ENCODE measurements at places on chromosomes 4 and X.

DNA sequence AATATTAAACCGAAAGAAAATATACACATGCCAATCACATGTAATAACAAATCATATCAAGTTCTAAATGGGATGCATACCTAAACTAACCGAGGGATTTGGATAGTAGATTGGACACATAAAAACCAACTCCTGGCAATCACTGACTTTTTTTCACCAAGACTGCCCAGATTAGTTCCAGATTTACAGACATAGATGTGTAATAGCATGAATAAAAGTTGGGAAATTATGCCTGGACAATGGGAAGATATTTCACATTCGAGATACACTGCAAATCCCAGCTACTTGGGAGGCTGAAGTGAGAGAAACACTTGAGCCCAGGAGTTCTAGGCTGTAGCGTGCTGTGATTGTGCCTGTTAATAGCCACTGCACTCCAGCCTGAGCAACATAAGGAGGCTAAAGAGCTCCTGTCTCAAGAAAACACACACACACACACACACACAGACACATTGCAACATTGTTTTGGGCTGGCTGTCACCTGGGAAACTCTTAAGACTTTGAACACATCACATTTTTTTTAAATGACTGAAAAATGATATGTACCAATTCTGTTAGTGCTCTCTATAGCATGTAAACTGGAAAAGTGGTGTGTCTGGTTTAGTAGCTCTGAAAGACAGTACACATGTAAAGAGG lies 5.7 kb downstream of the RAB40A start:
- DNase-seq = no peak

- no peak for DNase-seq
Measured at GRCh38 chrX:155949098-155949497, 48.4 kb upstream of the IL9R start.

- no peak for DNase-seq
Measured at GRCh38 chr4:99321241-99322191, at the start of gene ADH1B. Gene ADH1B, minus strand, starts transcription at chr4:99321401. Its CDS starts 70 bp downstream, at chr4:99321331.

- no peak for DNase-seq
Measured at GRCh38 chrX:123487236-123487635, 245.6 kb downstream of the THOC2 start.

- no peak for DNase-seq
Measured at GRCh38 chrX:52983321-52984000, 25.1 kb upstream of the FAM156A start.

- DNase-seq = no peak
Measured at GRCh38 chr4:54400802-54401201, 171.7 kb downstream of the PDGFRA start.

DNA sequence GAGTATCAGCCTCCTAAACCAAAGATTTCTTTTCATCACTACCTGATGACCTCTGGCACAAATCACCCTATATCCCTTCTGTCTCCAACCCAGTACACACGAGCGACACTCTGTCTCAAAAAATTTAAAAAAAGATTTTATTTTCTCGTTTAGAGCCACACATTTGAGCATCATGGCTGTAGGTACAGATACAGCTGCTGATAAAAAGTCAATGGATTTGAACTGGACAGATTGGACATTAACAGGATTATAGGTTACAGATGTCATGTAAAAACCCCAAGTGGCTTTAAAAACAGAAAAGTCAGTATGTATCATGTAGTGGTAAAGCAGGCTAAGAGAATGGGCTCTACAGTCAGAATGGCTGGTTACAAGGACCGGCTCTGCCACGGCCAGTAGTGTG lies 171.1 kb downstream of the SCFD2 start:
- no peak for DNase-seq

DNA sequence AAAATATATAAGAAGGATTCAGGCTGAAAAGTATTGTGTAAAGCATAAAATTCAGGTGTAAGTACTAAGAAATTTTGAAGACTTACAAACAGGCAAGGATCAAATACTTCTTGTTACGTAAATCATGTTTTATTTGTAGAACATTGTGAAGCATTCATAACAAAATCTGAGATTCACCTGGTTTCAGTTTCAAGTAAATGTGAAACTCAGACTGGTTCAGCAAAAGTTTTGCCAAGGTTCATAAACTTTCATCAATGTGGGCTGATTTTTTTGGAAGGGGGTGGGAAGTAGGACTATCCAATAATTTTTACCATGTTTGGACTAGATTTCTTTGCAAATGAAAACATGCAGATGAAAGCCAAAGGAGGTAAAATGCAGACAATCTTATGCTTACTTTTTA lies 527.7 kb downstream of the ANKRD50 start:
- DNase-seq = no peak

DNA sequence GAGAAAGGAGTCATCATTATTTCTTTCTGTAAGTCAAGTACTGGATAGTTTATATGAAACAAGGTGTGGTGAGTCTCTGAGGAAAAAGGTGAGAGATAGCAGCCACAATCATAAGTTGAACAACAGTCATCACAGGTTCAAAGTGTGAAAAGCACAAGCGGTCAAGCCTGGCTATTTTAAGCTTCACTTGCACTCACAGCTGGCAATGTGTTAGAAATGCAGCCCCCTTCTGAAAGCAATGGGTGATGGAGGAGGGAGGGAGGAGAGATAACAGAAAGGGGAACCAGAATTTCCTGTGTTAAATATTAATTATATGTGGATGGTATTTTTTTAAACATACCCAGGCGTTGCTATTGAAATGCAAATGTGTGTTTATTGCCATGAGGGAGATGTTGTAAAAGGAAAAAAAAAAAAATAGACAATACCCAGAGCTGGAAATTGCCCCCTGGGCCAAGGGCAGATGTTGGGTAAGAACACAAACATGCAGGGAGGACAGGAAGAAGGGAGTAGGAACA lies 26.9 kb upstream of the BMP3 start:
- no peak for DNase-seq

DNA sequence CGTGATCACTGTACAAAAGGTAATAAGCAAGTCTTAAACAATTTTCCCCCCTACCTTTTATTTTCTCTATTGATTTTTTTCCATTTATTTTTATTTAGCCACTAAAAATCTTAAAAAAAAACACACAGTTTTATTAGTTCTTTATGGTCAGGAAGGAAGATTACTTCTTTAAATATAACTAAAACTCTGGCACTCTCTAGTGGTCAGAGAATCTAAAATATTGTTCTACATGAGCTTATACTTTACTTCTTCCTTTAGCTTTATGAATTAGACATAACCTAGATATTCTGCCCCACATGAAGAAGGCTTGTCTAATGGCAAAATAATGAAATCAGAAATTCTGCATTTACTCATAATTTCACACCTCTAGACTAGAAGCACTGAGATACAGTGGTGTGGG lies 135.2 kb downstream of the PDE5A start:
- no peak for DNase-seq

GRCh38 chr4:102809691-102810090 lies 17.7 kb downstream of the UBE2D3 start:
- DNase-seq = no peak

All from stimulated activated CD4-positive, alpha-beta T cell treated with anti-CD3 and anti-CD28 coated beads, Interleukin-2, amount 100 ng/mL, for 48 hours (primary cell).